NCI-H226 (cell line): ENCODE measurements at places on chromosomes 6 and 20.
A peak's percentile ranks its signal among the peaks of the same experiment; 100 is the strongest.

GRCh38 chr6:104608101-104608500 lies 251.6 kb downstream of the HACE1 start:
- DNase-seq = no peak

DNA sequence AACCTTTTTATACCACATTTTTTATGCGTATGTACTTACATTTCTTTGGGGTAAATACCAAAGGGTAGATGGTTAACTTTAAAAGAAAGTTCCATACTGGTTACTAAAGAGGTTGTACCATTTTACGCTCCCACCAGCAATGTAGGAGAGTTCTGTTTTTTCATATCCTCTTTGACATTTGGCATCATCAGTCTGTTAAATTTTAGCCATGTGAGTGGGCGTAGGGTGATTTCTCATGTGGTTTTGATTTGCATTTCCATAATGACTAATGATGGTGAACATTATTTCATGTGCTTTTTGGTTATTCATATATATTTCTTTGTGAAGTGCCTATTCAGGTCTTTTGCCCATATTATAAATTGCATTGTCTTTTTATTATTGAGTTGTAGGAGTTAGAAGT lies 194.2 kb downstream of the PRL start:
- DNase-seq = no peak

- no peak for DNase-seq
Observed at GRCh38 chr20:47350181-47350550, 6.3 kb downstream of the ZMYND8 start.

GRCh38 chr6:156971153-156971885 lies 194.1 kb downstream of the ARID1B start:
- DNase-seq = peak; percentile 49

DNA sequence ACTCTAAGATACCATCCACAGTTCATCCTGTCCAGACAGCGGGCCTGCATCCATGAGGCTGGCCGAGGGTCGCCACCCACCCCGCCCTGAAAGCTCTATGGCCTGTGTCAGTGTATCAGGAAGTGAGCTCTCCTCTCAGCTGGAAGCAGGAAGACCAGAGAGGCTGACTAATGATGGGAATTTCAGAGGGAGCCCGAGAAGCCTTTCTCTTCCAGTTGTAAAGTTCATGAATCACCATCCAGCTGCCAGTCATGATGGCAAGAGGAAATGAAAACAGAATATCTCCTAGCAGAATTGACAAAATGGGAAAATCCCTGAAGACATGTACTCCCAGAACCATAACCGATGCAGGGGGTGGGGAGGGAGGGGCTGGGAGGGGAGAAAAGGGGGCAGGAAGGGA lies 109.6 kb upstream of the RPS6KA2 start:
- DNase-seq = peak; percentile 84

- DNase-seq = peak; percentile 26
Observed at GRCh38 chr20:51462566-51463276, 79.8 kb downstream of the NFATC2 start.

- no peak for DNase-seq
Observed at GRCh38 chr20:13855613-13856012, 70.8 kb downstream of the NDUFAF5 start.

- DNase-seq = no peak
Observed at GRCh38 chr6:35481226-35481625, 13.0 kb downstream of the RPL10A start.

GRCh38 chr6:52610745-52611355 lies 34.0 kb upstream of the TRAM2 start:
- peak; percentile 34 for DNase-seq

DNA sequence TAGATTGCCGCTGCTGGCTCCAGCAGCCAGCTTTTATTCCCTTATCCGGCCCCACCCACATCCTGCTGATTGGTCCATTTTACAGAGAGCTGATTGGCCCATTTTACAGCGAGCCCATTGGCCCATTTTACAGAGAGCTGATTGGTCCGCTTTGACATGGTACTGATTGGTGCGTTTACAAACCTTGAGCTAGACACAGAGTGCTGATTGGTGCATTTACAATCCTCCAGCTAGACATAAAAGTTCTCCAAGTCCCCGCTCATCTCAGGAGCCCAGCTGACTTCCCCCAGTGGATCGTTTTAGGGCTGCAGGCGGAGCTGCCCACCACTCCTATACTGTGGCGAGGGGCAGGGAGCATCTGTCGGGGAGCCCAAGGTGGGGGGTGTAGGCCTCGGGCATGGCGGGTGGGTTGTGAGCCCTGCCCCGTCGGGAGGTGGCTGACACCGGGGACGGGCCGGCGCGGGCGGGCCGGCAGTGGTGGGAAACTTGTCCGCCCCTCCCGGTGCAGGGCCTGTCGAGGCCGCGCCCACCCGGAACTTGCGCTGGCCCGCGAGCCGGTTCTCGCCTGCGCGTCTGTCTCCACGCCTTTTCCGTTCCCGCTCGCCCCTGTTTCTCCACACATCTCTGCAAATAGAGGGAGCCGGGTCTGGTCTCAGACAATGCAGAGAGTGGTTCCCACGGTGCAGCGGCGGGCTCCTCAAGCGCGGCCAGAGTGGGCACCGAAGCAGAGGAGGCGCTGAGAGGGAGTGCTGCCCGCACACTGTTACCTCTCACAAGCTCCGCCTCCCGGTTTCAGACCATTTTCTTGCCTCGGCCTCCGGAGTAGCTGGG lies 86.1 kb upstream of the STMND1 start:
- DNase-seq = no peak

DNA sequence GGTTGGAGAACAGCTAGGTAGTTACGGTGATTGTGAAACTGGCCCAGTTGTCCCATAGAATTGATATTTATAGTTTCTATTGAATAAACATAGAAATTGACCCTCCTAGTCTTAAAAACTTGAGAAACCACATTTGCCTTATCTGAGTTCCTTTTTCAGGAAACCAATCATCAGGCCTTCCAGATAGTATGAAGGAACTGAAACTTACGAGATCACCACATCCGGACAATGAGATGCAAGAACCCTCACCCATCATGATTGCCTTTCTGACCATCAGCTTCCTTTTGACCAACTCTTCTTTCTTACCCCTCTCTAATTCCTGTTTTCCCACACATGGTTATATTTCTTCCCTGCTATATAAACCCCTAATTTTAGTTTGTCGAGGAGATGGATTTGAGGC lies 21.8 kb downstream of the SLC35F1 start:
- DNase-seq = no peak

- DNase-seq = no peak
Observed at GRCh38 chr6:35489995-35490791, 6.7 kb downstream of the TEAD3 start.
